Activated T-helper 9 cell treated with anti-CD3 and anti-CD28 coated beads, Interleukin-2, amount 50 U/mL, for 16 hours (primary cell): ENCODE measurements at places on chromosomes 7 and 10.

DNA sequence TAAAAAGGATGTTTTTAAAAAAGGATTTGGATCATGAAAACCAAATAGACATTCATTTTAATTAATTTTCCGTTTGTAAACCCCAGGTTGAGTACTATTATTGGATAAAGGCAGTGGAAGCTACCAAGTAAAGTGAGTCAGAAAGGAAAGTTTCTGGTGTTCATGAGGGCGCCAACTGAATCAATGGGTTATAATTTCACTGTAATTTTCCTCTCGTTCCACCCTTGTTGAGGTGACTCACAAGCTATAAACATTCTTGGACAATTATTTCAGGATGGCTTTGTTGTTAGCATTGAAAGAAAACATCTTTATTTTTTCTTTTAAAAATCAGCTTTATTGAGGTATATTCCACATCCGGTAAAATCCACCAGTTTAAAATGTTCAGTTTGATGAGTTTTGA lies 5.1 kb upstream of the FAM133B start:
- DNase-seq, result no peak

GRCh38 chr7:134515569-134516468 lies 11.5 kb upstream of the AKR1B10 start:
- no peak for DNase-seq

DNA sequence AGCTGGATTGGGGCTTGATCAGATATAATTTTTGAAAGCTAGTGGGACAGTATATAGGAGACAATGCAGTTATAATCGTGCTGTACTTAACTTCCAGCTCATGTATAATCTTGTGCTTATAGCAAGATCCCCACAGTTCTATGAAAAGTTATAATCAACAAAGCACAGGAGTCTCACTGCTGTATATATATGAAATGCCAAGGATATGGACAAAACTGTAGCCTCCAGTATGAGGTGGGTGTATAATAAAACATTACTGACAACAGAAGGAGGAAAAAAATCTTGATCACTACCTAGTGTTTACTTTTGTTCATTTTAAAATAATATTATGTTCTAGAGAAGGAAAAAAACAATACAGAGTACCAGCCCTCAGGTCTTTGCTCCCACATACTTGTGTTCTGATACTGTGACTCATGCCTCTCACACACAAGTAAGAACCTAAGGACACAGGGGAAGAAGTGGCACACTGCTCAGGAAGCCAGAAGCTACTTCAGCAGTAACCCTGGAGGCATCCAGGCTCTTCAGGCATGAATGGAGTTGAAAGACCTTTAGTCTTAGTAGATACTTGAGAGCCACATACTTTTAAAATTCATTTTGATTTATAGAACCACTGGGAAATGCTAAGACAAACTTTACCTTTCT lies 265.7 kb upstream of the IMMP2L start:
- DNase-seq, result no peak

DNA sequence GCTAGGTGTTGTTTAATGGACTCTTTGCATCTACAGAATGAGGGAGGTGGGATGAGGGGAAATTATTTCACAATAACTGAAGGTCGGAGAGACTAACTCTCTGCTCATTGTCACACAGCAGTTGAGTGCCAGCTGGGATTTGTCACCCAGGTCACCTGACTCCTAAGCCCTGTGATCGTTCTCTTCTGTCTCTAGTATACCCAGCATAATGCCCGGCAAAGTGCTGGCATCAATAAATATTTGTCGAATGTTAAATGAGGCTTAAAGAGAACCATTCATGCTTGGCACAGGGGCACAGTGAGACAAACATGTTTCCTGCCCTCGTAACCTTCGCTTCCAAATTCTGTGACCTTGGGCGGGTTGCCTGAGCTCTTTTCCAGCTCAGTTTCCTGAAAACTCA lies 70.8 kb downstream of the TCF7L2 start:
- DNase-seq, result no peak

GRCh38 chr7:141563956-141564623 lies 12.9 kb downstream of the AGK start:
- DNase-seq, result no peak

GRCh38 chr7:4202154-4202736 lies 479.9 kb upstream of the FOXK1 start:
- DNase-seq, result no peak

- DNase-seq, result no peak
Observed at GRCh38 chr10:18087355-18087754, 52.9 kb upstream of the CACNB2 start.

- no peak for DNase-seq
Observed at GRCh38 chr10:78115135-78115853, 81.6 kb downstream of the RPS24 start.

DNA sequence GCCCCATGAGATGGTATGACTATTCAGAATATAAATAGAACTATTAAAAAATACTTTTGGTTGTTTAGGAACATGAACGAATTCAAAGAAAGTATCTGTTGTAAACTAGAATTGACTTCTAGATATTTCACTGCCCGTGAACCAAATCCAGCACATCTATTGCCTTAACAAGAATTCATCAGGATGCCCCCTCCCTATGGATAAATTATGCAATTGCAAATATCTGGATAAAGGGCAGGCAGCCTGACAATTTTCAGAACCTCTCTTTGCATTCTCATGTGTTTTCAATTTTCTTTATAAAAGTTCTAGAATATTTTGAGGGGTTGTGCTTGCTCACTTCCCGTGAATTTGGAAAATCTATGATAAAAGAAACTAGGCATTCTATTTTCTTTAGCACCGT lies 822.1 kb upstream of the SORCS1 start:
- DNase-seq, result no peak

GRCh38 chr7:92824901-92825480 lies 11.4 kb downstream of the CDK6 start:
- no peak for DNase-seq

DNA sequence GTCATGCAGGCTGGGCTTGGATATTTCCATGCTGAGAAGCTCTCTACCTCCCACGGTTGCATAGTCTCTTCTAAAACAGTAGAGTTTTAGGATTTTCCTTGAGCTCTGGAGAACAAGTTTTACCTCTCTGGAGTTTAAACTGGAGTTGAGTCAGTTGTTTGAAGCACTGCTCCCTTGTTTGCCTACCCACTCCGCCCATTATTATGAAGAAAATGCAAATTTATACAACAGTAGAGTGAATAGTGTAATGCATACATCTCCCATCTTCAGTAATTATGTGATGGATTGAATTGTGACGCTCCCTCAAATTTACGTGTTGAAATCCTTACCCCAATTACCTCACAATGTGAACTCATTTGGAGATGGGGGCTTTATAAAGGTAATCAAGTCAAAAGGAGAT lies 17.2 kb downstream of the EMX2 start:
- no peak for DNase-seq

DNA sequence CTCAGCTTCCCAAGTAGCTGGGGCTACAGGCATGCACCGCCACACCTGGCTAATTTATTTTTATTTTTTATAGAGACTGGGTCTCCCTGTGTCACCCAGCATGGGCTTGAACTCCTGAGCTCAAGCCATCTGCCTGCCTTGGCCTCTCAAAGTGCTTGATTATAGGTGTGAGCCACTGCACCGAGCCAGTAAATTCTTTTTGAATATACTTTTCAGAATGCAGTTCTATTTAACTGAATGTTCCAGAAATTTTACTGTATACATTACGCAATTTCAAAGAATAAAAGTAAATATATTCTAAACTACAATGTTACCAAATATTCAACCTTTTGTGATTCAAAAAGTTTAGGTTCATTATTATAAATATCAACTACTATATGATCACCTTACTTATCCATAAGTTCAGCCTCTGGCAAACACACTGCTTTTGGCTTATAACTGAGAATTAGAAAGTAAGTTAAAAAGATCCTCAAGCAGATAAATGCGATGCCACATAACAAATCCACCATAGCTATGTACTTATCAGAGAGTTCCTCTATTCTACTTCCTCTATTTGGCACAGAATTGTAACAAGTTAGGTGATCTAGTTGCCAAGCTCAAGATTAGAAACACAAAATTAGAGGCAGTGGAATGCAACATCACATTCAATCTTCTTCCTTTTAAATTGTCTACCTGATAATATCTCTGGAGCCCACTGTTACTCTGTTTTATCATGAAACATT lies 118.2 kb downstream of the ANK3 start:
- DNase-seq, result no peak

GRCh38 chr7:9407816-9408215 lies 974.4 kb downstream of the NXPH1 start:
- DNase-seq, result no peak

DNA sequence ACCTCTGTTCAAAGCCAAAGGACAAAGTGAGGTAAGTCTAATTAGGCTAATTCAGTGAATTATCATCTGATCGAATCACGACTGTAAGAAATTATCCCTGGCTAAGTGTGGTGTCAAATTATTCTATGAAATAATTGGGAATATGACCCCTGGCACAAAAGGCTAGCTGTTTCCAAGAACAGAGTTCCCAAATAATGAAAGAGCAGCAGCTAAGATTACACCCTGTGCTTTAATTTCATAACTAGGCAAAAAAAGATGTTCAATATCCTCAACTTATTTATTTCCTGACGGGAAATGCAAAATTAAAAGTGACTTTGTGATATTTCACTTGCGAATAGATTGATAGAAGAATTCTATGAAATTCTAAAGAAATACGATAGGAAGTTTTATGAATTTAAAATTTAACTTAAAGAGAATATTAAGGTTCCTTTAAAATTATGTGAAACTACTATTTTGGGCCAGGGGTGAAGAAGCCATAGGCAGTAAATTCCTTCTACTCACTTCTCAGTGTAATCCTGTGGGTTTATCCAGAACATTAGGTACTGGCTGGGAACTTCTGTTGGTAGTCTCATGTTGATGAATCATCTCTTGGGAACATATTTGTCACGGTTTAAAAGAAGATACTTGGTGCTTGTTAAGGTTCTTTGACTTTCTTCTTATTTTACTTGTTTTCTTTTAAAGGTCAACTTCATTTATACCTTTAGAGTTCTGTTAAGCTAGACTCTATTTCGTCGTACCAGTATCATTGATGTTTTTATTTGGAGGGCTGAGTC lies 148.5 kb downstream of the POLR1F start:
- DNase-seq, result no peak

DNA sequence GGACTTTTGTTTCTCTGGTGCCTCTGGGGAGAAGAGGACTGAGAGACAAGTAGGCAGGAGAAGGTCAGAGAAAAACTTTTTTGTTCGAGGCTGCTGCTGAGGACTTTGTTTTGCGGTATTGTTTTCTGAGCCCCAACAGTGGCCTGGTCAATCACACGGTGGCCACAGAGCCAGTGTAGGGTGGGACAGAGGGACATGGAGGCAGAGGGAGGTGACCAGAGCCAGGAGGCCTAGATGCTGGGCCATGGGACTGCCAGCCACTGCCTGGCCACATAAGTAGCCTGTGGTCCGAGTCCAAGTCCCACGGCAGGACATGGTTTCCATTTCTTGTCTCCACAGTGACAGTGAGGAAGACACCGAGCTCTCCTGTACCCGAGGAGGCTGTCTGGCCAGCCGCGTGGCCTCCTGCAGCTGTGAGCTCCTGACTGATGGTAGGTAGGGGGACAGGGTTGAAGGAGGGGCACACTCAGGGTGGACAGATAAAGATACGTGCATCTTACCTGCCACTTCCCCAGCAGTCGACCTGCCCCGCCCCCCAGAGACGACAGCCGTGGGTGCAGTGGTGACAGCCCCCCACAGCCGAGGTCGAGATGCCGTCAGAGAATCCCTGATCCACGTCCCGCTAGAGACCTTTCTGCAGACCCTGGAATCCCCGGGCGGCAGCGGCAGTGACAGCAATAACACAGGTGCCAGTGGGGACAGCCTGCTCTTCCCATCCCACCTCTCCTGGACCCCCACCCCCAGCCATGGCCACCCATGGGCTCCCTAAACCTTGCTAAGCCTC lies 27.5 kb downstream of the SH2B2 start:
- DNase-seq, result no peak

DNA sequence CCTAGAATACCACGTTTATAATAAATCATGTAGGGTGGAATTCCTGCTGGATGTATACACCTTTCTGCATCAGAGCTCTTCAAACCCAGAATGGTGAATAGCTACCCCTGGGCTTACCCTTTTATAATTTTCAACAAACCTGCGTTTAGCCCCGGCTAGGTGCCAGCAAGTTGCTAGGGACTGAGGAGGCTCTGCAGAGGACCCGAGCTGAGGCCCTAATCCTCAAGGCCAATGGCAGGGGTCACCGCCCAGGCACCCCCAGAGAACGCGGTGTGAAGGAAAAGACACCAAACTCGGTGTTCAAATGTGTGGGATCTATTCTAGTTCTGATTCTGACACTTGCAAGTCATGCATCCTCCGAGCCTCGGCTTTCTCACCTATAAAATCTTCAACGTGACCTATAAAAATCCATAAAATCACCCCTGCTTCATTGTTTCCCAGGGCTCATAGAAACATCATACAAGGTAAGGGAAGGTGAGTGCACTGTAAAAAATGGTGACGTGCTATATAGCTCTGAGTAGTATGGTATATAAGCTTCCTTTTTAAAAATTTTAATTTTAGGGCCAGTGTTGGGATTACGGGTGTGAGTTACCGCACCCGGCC lies 2.5 kb upstream of the ANXA11 start:
- DNase-seq, result no peak

DNA sequence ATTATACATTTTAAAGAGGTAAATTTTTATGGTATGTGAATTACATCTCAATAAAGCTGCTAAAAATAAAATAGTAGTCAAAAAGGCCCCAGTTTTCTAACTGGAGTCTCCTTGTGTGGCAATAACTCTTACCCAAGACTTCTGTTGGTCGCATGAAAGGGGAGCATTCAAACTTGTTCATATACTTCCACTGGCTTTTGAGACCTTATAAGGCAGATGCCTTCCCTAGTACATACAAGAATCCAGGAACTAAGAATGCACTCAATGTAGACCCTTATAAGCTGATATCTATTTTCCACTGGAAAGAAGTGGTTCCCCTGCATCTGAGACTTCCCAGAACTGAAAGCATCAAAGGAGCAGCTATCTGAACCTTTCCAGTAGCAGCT lies 13.0 kb downstream of the BCAP29 start:
- no peak for DNase-seq

- DNase-seq, result no peak
Observed at GRCh38 chr7:155795401-155795800, 16.9 kb downstream of the SHH start.
